ENCODE measurements at places on chromosomes 3 and 15.

DNA sequence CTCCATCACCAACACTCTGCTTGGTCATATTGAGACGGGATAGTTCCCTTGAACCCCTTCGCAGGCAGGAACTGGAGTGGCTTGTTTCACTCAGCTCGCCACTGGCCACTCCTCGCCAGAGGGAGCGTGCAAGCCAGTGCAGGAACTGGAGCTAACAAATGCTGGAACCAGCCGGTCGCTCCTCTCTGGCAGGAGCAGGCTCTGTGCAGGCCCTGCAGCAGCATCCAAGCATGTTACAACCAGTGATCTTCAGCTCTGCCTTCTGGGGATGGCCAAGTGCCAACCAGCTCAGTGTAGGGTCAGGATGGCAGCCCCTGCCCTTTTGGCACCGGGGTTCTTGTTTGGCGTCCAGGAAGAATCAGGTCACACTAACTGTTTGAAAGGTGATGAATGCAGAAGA, 329.0 kb upstream of the AZI2 start:
- DNase-seq = no peak

- DNase-seq = no peak
These were observed 7.1 kb downstream of the CRELD1 start for GRCh38 chr3:9940746-9941145.

DNA sequence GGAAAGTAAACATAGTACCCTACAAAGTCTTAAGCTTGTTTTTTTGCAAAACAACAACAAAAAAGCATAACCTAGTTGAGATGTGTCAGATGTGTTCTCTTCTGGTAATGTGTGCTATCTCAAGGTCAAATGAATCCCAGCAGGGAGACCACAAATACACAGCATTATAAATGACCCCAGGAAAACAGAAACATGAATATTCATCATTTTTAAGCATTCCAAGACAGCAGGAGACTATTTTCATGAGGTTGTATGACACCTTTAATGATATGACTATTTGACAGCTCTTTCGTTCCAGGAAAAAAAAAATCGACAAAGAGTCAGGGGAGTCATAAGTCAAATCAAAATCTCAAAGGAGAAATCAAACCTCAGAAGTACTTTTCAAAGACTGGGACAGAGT, 62.7 kb upstream of the CBLB start:
- DNase-seq = no peak

GRCh38 chr3:112739252-112739965, 98.5 kb upstream of the CCDC80 start:
- DNase-seq = no peak

DNA sequence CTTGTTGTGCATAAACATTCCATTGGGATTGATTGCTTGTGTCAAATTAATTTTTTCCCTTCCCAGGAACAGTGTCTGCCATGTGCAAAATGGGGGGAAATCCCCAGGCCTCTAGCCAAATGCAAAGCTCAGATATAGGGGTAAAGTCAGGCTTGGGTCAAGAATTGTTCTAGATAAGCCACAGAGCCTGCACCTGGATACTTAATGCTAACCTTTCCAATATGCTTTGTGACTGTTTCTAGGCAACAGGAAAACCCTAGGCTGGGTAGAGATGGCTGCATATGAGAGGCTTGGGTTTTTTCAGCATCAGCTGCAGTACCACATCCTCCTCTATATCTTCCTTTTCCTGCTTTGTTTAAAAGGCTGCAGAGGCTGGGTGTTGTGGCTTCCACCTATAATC, 61.9 kb upstream of the ROPN1 start:
- DNase-seq = no peak

- no peak for DNase-seq
These were observed 38.8 kb downstream of the TRAK1 start for GRCh38 chr3:42130007-42130328.

GRCh38 chr15:81327516-81327915, 3.6 kb upstream of the STARD5 start:
- DNase-seq = no peak

DNA sequence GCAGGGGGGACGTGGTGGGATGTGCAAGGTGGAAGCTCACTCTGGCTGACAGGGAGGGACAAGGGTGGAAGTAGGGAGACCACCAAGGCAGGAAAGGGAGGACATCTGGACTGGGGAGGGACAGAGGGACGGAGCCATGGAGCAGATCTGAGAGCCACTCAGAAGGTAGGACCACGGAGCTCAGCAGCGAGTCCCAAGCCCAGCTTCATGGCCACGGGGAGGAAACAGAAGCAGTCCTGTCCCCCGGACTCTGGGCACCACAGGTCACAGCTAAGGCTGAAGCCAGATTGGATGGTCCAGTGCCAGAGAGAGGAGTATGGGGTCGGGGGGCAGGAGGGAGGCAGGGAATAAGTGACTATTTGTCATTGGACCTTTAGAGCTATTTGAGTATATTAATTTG, 220.1 kb downstream of the TBC1D2B start:
- no peak for DNase-seq

GRCh38 chr3:43764056-43764455, 73.3 kb downstream of the ABHD5 start:
- DNase-seq = no peak
